ENCODE measurements at places on chromosomes 3 and 15.
A peak's percentile ranks its signal among the peaks of the same experiment; 100 is the strongest.

DNA sequence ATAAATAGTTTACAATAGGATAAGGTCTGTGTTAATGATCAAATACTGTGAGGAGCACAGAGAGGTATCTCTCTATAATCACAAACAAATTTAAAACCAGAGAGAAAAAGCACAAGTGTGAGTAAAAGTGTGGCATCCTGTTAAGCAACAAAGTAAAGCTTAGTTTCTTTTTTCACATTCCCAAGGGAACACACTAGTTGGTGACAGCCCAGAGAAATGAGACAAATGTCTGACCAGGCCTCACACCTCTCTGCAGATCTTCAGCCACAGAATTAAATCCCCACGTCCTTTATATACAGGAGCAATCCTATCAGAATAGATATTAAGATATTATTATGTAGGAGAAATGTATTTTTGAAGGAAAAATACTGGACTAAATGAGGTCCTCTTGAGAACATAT, 2.7 kb downstream of the FBN1 start:
- DNase-seq = no peak

GRCh38 chr3:7545334-7545733, 684.4 kb downstream of the GRM7 start:
- no peak for DNase-seq

DNA sequence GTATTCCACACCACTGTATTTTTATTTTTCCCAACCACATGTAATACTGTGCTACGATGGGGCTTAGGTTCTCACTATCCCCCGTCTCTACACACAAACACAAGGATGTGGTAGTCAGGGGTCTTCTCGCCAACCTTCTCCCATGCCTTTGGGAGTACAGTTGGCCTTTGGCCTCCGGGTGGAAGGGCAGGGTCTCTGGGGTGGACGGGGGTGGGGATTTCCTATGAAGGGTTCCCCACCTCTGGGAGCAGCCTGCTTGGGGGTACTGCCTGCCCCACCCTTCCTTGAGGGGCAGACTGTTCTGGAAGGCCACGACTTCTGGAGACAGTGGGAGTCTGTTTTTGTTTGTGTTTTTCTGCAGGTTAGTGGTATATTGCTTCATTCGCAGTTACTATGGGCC, 21.3 kb upstream of the RAD18 start:
- DNase-seq = no peak

- DNase-seq = no peak
Observed at GRCh38 chr3:20480786-20481365, 294.9 kb upstream of the SGO1 start.

DNA sequence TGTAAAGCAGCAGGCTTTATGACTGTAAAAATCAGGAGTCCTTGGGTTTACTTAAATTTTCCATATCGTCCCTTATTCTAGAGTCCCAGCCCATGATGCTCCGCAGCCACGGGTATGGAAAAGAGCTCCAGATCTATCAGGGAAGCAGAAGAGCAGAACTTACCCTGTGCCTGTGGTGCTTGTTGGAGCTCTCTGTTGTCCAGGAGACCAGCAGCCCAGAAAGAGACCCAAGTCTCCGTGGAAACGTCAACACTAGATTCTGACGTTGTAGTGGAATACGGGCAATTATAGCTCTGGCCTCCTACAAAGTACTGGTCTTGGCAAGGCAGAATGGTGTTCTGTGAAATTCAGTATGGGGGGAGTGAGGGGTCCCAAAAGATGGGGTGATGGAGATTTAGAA, 2.0 kb downstream of the GMNC start:
- DNase-seq = no peak

DNA sequence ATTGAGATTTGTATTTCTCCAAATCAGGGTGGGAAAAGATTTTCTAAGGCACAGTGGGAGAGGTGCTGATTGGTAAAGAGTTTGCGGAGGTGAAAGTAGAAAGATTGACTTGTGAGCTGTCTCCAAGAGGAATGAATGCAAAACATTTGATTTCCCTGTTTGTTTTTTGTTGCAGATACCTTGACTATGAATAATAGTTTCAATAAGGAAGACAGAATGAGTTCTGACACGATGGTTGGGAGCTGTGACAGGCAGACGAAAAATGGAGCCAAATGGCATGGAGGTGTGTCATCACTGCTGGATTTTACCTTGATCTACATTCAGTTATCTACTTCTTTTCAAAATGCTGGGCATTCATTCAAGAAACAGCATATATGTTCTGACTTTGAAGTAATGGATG, 145.1 kb downstream of the NFKBIZ start:
- DNase-seq = no peak

GRCh38 chr3:105436687-105437086, 70.0 kb downstream of the ALCAM start:
- no peak for DNase-seq

- DNase-seq = no peak
Observed at GRCh38 chr3:163768048-163768447, 1310.2 kb downstream of the SI start.

DNA sequence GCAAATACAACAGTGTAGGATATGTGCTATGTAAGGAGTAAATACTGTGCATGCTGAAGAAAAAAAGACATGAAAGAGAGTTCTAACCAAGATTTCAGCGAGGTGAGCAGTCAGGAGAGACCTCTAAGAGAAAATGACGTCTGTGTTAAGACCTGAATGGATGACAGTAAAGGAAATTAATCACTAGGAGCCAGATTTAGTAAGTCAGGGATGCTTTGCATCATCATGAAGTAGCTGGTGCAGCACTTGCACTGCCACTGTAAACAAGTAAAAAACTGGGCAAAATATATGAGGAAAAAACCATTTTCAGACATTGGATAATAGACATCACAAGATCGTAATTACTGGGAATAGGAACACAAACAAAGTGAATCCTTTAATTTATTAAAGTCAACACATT, 32.6 kb downstream of the RTP4 start:
- no peak for DNase-seq

GRCh38 chr3:56725175-56725574, 42.1 kb upstream of the TASOR start:
- peak; percentile 14 for DNase-seq

- peak; percentile 76 for DNase-seq
Observed at GRCh38 chr3:52220380-52221026, 4.9 kb downstream of the TLR9 start.

- no peak for DNase-seq
Observed at GRCh38 chr3:68103811-68104210, 449.4 kb upstream of the SUCLG2 start.

GRCh38 chr3:167729591-167729990, 5.1 kb downstream of the PDCD10 start:
- no peak for DNase-seq

- no peak for DNase-seq
Observed at GRCh38 chr3:17544632-17545031, 197.8 kb downstream of the TBC1D5 start.

- no peak for DNase-seq
Observed at GRCh38 chr3:102661707-102662497, 227.1 kb downstream of the ZPLD1 start.

- DNase-seq = no peak
Observed at GRCh38 chr3:85780806-85781205, 822.0 kb downstream of the CADM2 start.

- DNase-seq = no peak
Observed at GRCh38 chr15:58285212-58285920, 146.4 kb upstream of the LIPC start.
